ENCODE measurements at places on chromosomes 7 and 10.

DNA sequence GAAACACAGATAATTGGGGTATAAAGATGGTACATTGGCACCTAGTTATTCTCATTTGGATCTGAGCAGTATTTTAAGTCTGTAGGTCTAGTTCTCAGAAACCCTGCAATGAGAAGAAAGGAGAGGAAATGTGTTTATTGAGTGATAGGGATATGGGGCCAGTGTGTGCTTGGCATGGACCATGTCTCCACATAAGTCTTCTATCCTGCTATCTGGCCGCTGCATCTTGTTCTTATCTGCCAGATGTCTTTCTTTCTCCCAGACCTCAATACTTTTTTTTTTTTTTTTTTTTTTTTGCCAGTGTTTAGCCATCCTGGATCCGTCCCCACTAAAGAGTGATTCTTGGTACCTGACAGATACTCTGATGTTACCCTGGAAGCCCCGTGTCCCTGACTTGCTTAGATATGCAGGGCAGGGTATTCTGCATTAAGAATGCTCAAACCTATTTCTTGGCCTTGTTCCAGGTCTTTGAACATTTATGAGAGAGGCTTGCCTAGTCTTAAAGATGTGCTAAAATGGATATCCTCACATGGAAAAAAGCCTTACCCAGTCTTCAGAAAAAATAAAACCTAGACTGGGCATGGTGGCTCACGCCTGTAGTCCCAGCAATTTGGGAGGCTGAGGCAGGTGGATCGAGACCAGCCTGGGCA, 10.0 kb downstream of the MTURN start:
- peak; percentile 77 for DNase-seq

GRCh38 chr10:80530251-80530650, 7.5 kb upstream of the SH2D4B start:
- DNase-seq: peak; percentile 40

- DNase-seq: peak; percentile 81
These were observed 32.8 kb upstream of the SFTPD start for GRCh38 chr10:79981450-79982361.

GRCh38 chr7:113131367-113131766, 13.0 kb upstream of the SMIM30 start:
- peak; percentile 13 for DNase-seq

DNA sequence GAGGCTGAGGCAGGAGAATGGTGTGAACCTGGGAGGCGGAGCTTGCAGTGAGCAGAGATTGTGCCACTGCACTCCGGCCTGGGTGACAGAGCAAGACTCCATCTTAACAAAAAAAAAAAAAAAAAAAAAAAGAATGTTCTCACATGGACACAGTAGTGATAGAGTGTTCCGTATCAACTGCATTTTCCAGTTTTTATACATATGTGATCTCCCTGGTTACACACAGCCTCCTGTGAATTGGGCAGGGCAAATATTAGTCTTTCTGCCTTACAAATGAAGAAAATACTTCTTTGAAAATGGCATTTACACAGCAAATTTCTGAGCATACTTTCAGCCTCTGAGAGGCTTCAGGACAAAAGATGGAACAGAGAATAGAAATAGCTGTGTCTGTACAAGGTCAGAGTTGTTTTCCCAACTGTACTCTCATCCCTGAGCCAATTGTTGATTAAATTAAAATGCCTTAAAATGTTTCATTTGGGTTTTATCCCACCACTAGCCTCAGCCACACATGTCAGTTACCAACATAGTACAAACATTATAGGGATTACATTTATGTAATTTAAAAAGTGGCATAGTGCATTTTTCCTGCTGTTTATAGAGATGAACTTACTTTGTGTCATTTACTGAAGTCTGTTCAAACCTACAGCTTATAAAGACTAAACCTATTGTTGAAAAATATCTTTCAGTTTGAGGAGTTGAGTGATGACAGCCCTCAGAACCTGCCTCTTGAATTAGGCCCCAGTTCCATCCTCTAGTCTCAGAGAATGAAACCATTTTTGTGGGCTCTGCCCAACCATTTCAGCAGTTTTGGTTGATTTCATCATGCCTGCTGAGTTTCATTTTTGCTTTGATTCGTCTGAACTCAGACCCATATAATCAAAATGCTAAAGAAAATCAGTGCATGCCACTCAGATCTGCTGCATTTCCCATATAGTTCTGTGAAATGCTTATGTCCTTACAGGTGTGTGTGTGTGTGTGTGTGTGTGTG, 609.4 kb upstream of the C7orf33 start:
- DNase-seq: no peak
